GF-D8 (cell line): ENCODE measurements at places on chromosomes 3 and 15.

DNA sequence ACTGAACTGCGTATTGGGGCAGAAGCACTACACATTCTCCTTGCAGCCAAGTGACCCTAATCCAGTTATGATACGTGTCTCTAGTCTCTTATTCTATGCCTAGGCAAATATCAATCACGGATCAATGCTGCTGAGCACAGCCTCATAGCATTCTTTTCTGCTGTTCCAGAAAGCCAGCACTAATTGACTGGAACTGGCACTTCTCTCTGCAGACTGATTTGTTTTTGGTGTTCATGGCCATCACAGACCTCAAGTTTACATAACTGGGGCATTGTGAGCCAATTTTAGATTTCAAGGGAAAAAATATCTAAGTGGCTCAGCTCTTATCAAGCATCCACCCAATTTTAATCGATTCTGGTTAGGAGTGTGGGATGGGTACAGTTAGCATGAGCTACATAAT, 37.9 kb downstream of the GLDN start:
- DNase-seq, result no peak

DNA sequence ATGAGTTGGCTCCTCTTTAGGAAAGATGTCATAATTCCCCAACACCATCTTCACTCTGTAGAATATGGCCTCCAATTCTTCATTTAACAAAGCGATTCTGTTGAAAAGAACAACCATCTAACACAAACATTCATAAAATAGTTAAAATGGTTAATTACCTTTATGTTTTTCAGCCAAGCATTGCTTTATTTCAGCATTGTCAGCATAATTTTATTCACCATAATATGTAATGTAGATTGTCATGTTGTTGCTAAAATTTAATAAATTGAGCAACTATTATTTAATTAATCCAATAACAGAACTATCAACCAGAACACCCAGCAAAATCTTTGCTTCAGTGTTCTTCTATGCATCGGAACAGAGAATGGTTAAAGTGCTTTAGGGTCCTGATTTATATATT, 46.2 kb upstream of the EPHA3 start:
- DNase-seq, result no peak

GRCh38 chr3:30297112-30297511, 309.3 kb upstream of the TGFBR2 start:
- no peak for DNase-seq

DNA sequence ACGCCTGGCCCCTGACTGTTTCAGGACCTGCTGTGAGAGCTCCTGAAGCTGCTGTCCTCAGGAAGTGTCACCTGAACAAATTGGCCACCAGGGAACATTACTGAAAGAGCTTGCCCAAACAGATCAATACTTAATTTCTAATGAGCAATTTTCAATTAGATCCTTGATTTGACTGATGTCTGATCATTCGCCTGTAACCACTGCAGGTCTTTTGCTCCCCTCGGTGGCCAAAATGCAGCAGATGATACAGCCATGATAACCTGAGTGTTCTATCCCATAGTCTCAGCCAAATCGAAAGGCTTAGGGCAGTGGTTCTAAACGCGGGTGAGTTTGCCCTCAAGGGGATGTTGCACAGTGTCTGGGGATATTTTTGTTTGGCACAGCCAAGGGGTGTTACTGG, 57.6 kb upstream of the MEX3B start:
- DNase-seq, result no peak

DNA sequence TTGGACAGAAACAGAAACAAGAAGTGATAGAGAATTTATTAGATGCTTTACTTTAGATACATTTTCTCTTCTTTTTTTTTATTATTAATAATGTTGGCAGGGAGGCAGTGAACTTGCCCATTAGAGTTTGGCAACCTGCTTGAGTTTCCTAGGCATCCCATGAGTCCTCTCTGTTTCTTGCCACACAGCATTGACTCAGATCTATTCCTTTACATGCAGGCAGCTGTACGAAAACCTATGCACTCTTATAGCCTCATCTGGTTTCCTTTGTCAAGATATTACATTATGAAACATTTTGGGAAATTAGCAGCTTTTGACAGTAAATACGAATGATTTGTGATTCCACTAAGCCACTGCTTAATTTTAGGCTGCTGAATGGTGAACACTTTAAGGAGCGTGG, 23.3 kb downstream of the IL1RAP start:
- no peak for DNase-seq

GRCh38 chr3:120622870-120623726, 27.0 kb downstream of the NDUFB4 start:
- DNase-seq, result no peak

- no peak for DNase-seq
Measured at GRCh38 chr3:100075196-100075595, 39.1 kb downstream of the FILIP1L start.

GRCh38 chr15:69921626-69922619, 175.8 kb downstream of the TLE3 start:
- DNase-seq, result no peak

- no peak for DNase-seq
Measured at GRCh38 chr3:35723480-35724097, 84.3 kb downstream of the ARPP21 start.

DNA sequence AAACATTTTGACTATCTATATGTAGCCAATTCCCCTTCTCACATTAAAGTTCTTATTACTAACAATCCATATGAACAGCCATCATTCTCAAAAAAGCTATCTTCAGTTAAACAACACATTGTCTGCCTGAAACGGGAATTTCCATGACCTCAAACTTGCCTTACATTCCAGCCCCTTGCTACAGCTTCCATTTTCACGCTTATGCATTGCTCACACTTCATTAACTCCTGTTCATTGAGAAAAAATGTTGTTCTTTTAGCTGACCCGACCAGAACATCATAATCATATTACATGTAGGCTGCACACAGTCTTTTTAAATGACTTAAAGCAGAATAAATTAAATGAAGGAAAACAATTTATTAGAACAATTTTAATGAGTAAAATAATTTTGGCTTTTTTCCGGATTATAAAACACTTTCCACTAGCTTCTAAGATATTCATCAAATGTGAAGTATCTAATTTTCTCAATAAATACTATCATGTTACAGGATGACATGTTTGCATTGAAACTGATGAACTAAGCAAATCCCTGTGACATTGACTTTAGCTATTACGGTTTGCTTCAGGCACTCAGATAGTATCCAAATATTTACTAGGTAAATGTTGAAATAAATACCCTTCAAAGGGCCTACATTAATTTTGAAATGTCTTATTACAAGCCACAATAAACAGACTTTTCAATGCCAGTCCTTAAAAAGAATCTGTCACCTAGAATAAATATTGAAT, 49.9 kb downstream of the P3H2 start:
- no peak for DNase-seq

- no peak for DNase-seq
Measured at GRCh38 chr3:105837143-105837740, 31.6 kb downstream of the CBLB start.

- no peak for DNase-seq
Measured at GRCh38 chr15:90642464-90643300, 74.5 kb upstream of the BLM start.

DNA sequence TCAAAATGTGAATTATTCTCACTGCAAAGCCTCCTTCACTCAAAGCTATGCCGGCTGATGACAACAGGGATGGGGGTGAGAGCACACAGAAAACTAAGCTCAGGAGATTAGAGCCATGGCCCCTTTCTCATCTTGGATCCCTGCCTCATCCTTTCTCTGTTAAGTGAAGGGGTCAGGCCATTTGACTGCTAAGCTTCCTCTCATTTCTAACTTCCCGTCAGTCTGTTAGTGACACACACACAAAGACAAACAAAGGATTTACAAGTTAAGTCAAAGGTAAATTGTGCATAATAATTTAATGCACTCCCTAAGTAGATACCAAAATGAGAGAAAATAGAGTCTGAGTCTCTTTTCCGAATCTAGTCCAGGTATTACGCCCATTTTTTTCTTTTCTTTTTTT, 1.2 kb downstream of the SS18L2 start:
- DNase-seq, result no peak

DNA sequence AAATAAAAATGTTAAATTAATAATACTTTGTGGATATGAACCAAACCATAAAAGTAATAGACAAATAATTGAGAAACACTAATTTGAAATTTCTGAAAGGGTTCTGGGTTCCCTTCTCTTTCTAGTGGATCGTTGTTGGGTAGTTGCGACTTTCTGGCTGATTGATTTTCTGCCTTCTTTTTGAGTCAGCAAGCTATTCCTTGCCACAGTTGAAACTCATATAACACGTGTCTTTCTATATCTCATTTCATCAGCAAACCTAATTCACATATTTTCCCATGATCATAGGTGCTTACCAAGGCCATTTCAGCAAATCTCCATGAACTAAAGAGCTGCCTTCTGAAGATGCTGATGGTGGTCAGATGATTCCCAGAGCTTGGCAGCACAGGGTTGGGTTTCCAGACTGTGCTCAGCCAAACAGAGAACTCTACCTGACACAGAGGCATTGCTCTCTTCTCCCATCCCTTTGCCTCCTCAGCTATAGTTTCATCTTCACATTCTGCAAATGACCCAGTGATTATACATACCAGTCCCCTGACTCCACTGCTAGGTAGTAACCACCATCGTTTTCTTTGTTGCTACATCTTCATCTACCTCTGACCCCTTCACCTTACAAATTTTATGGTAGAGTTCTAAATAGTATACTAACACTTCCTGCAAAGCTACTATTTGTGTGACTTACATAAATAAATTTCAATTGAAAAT, 383.9 kb upstream of the DPH6 start:
- DNase-seq, result no peak

DNA sequence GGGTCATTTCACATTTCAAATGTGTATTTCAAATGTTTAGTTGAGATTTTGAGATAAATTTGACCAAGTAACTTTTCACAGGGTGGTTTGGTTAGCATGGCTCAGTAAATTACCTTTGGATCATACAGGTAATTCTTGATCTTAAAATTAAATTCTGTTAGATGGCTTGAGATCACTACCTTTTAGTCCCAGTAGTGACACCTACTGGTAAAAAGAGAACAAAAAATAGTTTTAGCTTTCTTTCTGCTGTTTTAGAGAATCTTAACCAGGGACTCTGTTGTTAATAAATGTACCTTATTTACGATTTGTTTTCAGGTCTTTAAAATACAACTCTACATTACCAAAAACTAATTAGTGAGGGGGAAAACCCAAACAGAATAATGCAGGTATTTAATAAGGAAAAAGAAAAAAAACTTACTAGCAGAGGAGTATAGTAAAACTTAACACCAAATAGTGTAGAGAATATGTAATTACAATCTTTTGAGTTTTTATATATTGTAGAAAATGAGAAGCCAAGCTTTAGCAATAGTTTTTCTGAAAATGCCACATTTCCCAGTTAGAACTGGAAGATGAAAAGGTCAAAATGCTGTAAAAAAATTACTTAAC, 620.3 kb upstream of the AGTR1 start:
- DNase-seq, result no peak

DNA sequence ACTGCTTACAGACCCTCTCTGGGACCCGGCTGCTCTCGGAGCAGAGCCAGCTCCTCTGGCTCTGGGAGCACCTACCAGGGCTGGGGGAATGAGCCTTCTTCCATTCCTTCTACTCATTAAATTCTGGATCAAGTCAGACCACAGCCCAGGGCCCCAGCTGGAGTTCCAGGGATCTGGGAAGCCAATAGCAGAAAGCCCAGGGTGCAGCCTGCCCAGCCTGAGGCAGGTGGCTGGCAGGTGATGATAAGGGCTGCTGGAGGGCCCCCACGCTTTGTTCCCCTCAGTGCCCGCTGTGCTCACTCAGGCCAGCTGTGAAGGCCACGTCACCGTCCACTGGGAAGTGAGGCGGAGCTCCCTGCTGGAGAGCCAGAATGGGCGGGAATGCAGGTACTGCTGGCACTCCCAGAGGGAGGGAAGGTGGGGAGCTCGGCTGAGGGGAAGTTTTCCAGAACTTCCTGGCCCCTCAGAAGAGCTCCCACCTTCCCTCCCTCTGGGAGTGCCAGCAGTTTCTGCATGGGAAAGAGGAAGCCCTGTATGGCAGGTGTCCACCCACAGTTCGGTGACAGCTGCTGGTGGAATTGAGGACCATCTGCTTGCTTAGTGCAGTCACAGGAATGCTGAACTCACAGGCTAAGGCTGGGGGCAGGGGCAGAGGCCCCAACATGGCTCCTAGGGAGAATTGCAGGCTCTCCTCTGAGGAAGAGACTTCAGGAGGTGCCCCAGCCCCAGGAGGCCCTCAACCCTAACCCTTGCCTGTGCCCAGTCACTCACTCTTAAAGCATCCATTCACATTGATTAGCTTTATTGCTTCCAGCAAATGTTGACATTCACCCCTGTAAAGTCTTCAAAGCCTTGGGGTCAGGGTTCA, 12.6 kb upstream of the RTP3 start:
- no peak for DNase-seq

DNA sequence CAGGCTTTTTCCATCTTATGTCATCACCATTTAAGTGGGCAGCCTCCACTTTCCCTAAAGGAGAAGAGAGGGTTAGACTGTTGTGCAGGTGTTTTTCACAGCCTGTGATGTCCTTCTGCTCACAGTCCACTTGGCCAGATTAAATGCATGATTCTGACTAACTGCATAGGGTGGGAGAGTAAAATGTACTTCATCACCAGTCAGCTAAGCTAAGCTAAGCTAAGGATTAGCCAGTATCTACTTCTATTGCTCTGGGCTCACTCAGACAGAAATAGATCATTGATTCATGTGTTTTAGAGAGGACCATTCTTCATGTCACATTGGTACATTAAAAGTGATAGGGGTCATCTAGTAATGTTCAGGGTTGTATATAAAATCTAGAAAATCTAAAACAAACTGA, 1013.1 kb downstream of the NTRK3 start:
- no peak for DNase-seq

- DNase-seq, result peak; percentile 9
Measured at GRCh38 chr3:160006282-160007163, 17.9 kb downstream of the IL12A start.

- DNase-seq, result peak; percentile 28
Measured at GRCh38 chr15:58330741-58331559, 100.8 kb upstream of the LIPC start.

DNA sequence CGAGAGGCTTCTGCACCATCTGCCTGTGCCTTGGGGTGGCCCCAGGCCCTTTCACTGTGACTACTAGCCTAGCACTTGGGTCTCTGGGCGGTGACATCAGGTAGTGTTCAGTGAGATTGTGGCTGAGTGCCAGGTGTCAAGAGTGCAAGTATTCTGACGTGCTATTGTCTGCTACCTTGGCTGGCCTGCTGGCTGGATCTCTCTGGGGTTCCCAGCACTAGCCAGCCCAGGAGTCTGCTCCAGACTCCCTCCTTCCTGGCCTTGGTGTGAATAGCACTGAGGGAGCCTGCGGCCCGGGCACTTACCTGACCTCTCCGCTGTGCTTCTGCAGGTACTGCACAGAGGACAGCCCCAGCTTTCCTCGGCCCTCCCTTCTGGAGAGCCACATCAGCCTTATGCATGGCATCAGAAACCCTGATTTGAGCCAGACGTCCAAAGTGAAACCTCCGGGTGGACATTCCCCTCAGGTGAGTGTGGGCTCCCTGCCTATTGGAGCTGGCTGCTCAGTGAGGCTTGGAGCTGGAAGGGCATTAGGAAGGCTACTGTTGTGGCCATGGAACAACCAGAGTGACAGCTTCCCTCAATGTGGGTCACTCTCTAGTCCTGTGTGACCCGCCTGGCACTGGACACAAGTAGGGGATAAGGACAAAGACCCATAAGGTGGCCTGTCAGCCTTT, 17.5 kb upstream of the ALPK3 start:
- no peak for DNase-seq
